SIG-M5 (cell line): ENCODE measurements at places on chromosomes 3 and 15.

DNA sequence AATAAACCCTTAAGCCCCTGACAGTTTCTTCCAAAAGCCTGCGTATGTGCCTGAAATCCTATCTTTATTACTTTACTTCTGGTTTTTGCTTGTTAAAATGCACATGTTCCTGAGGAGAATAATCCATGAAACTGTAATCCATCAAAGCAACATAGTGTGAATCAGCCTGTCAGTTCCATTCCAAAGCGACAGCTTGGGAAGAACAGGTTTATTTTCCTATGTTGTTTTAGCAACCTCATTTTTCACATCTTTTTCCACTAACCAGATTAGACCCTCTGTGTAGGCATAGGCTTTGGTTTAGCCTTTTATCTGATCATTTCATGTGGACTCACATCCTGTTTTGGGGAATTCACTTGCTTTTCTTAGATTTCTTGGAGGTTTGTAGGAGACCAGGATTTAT is 988.0 kb downstream of the SQOR start:
- no peak for DNase-seq

DNA sequence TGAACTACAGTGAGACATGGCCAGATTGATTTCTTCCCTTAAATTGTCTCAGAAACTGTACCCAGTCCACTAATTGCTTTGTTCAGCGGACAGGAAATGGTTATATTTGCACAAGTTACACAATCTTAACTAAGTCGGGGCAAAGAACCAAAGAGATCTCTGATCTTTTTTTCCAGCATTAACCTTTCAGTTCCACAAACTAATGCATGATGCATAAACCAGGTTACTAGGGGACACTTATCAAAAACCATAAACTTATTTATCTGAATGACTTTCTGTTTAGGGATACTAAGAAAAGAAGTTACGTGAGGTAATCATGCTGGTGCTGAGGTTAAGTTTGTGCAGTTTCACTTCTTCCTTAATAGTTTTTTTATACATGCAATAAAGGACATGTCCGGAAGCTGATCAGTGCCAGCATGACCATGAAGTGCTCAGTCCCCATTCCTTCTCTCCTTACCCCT is 22.4 kb downstream of the FNDC3B start:
- DNase-seq: peak; percentile 80

- no peak for DNase-seq
These were observed 456.3 kb downstream of the FOXP1 start for GRCh38 chr3:71127052-71127831.

DNA sequence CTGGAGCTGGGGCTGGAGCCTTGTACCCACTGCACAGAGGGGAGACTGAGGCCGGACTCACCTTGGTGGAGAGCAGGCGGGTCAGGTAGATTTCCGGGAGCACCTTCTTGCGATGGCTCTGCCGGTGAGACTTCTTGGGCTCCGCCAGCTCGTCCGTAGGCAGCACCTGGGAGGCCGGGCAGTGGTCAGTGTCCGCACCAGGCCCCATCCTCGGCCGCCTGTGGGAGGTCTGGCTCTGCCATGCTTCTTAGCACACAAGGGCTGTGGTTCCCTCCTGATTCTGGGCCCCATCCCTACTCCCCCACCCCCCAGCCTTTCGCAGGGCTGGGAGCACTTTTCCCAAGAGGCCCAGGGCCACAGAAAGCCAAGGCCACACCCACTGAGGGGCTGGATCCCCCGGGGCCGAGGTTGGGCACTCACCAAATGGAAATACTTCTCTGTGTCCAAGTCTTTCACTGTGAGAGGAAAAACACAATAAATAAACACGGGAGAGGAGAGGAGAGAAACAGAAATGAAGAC is 17.4 kb downstream of the H1-8 start:
- DNase-seq: no peak

DNA sequence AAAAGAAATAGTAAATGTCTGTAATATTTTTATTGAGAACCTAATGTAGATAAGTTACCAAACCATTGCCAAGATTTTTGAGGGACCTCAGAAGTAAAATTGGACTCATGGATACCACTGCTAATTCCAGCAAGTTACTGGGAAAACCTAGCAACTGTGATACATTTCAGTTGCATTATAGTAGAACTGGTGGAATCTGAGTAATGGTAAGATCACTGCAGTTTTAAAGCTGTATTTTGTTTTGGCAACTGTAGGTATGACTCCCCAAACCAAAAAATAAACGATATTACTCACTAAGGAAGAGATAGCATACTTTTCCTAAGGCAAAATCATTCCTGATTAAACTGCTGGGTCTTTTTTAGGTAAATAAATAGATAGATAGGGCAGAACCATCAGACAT is 54.0 kb downstream of the ARMC8 start:
- DNase-seq: no peak

GRCh38 chr15:73383310-73384189 is 14.8 kb upstream of the HCN4 start:
- DNase-seq: no peak

GRCh38 chr3:127639173-127640041 is 10.4 kb downstream of the PODXL2 start:
- no peak for DNase-seq

GRCh38 chr15:99343208-99343607 is 91.9 kb downstream of the LRRC28 start:
- no peak for DNase-seq

- DNase-seq: no peak
These were observed 57.7 kb downstream of the CNTN4 start for GRCh38 chr3:2156244-2156847.

DNA sequence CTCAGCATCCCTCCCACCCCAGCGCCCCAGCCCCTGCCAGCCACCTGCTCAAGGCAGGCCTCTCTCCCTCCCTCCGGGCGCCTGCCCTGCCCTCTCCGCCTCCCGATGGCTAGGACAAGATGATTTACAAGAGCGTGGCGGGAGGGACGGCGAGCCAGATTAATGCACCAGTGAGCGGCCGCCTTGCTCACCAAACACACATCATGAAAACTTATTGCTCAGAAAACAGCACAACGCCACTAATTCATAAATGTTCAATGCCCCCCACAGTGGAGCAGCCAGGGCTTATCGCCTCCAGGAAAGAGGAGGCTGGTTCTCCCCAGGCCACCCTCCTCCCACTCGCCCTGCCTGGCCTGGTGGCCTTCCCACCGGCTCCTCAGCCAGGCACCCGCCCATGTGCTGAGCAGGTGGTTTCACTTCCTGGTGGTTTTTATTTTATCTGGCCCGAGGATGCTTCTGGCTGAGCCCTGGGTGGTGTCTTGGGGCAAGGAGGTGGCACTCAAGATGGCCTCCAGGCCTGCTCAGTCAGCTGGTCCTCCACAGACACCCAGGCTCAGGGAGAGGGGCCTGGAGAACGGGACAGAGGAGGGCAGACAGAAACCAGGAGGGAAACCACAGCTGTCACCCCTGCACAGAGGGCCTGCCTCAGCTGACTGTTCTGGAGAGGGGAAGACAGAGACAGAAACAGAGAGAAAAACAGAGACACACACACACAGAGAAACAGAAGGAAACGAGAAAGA is 284.9 kb downstream of the UACA start:
- DNase-seq: no peak

- DNase-seq: no peak
These were observed at the start of gene LCTL for GRCh38 chr15:66565741-66566144. Gene LCTL, minus strand, starts transcription at chr15:66565998. Its CDS starts 633 bp downstream, at chr15:66565365.

GRCh38 chr3:123169492-123169929 is 32.2 kb upstream of the SEC22A start:
- no peak for DNase-seq

DNA sequence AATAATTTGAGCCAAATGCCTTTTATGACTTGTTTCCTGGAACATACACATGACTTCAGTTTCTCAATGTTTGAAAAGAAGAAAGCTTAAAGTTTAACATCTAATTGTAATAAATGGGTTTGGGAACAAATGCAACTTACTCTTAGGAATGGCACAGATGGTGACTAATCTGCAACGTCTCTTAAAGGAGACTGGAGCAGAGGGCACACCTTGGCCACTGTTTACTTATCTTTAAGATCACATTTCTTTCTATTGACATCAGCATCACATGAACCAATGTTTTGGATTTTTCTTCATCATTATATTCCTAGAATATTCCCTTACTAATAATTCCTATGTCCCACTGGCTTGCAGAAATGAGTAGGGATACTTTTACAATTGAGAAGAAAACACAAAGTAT is 229.5 kb downstream of the CHL1 start:
- DNase-seq: no peak

- DNase-seq: no peak
These were observed 55.0 kb downstream of the FEZF2 start for GRCh38 chr3:62318365-62318751.

DNA sequence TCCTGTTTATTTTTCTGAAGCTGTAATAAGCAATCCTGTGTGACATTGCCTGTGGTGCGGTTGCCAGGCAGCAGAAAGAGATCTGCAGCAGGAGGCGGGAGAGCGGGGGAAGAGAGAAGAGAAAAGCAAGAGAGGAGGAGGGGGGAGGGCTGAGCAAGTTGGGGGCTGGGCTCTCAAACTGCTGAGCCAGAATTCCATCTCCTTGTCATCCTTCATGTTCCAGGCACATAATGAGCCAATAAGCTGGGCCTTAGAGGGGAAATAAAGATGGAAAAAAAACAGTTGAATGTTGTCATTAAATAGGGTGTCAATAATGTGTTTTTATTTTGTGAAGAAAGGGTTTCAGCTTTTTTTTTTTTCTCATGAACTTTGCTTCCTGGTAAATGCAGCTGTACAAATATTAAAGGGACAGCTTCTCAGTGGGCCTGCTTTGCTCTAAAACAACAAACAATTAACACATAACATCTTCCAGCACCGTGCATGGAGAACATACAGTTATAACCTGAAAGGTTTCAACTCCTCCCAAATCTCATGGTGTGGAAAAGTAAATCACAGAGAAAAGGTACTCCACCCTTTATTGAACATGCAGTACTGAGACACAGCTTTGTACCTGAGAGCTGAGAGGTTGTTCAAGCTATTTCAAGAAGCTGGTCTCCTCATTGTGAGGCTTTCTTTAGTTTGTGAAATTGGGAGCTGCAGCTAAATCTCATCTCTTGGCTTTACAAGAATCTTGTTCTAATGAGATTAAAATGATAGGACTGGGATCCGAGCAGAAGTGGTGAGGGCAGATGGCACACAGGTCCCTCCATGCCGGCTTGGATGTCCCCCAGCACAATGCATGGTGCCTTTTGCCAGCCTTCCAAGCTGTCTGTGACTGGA is 451.1 kb upstream of the KCNMB2 start:
- DNase-seq: no peak

DNA sequence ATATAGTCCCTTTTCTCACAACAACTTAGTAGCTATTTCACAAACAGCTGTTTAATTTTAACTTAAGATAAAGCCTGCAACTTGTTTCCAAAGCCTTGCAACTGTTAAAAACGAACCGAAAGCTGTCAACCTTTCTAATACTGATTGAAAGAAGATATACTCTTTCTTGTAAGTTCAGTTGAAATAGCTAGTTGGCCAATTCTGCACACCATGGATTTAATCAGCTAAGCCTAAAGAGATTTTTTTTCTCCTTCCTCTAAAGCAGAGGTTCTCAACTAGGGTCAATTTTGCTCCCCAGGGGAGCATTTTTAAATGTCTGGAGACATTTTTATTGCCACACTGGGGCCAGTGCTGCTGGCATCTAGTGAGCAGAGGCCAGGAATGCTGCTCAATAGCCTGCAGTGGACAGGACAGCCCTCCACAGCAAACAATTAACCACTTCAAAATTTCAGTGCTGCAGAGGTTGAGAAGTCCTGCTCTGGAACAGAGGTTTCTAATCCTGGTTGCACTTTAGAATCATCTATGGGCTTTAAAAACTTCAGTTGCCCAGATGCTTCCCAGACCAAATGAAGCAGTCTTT is 26.2 kb downstream of the MINDY4B start:
- no peak for DNase-seq

DNA sequence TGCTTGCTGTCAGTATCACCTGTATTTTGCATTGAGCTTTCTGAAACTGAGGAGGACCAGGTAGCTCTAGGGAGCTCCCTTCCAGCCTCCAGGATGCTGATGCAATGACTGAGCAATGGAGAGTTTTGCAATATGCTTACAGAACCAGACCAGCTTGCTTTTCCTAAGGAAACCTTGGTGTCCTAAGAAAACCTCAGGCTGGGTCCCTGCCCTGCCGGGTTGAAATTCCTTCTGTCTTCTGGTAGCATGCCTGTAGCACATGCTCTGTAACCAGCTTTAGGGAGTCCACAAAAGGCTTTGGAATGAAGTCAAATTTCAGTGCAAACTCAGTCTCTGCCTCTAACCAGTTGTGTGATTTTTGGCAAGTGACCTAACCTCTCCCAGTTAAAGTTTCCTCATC is 65.8 kb upstream of the GSK3B start:
- DNase-seq: no peak
